Stimulated activated CD8-positive, alpha-beta memory T cell treated with anti-CD3 and anti-CD28 coated beads, Interleukin-12 subunit alpha, Interleukin-12 subunit beta, amount 100 ng/mL, for 1 hour (primary cell): ENCODE measurements at places on chromosomes 7 and 10.

DNA sequence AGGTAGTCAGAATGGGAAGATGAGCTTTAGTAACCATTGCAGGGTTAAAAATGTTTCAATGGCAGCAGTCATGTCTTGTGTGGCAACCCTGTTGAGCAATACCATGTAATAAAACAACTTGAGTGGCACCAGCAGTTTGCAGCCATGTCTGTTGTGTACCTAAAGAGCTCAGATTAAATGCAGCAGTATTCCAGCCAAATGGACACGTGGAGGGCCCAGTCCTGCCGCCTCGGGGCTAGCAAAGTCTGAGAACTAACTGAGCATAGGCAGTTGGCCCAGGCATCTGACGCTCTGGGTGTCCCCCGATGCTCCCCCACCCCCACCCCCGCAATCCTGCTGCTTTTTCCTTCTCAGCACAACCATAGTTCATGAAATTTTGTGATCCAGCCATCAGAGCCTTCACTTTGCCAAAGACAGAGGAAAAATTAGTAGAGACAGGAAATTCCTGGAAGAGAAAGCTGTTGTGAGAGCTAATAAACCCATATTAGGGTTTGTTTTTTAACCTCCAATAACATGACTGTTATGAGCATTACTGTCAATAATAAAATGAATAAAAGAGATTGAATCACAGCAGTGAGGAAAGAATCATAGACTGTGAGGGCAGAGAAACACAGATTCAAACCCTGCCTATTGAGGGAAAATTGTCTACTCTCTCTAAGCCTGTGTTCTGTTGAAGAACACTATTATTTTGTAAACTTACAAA, 220.6 kb upstream of the RHOBTB1 start:
- DNase-seq, result no peak

- no peak for DNase-seq
These were observed 131.1 kb upstream of the ABCB5 start for GRCh38 chr7:20484356-20484755.

GRCh38 chr7:29488203-29488970, 75.2 kb upstream of the PRR15 start:
- DNase-seq, result no peak

DNA sequence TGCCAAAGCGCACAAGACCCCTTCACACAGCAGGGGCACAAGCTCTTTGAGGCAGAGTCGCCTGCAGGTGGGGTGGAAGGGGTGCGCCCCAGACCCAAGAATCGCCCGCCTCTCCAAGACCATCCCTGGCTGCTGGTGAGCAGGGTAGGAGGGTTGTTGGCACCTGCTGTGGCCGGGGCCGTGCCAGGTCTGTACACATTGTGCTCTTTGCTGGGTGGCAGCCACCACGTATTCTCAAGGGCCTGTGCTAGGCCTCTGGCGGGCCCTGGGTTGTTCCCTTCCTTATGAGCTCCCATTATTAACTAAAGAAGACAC, 84.4 kb downstream of the LHPP start:
- no peak for DNase-seq

GRCh38 chr10:14253079-14253478, 77.6 kb downstream of the FRMD4A start:
- no peak for DNase-seq
